ENCODE measurements at places on chromosomes 1 and 21.

- DNase-seq, result no peak
Measured at GRCh38 chr1:2932671-2933350, 88.5 kb upstream of the ACTRT2 start.

DNA sequence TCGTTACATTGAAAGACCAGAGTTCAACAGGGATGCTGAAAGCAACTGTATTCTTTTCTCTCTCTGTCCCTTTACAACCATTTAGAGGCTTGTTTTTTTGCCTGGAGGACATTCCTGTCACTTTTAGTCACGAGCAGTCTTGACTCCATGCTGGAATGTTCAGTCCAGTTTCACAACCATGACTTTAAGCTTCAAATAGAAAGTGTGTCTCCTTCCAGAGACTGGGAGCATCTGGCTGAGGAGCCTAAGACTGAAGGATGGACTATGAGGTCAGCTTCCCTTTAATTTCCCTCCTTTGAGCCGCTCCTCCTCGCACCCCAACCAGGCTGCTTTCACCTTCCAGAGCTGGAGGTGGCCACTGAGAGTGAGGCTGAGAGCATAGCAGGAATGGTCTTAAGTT, 10.5 kb upstream of the RYR2 start:
- DNase-seq, result peak; percentile 78

- no peak for DNase-seq
Measured at GRCh38 chr1:54934869-54935268, 45.6 kb upstream of the TMEM61 start.

GRCh38 chr1:163250382-163250974, 47.8 kb upstream of the RGS5 start:
- DNase-seq, result no peak

- DNase-seq, result no peak
Measured at GRCh38 chr1:238264951-238265350, 374.2 kb upstream of the ZP4 start.

DNA sequence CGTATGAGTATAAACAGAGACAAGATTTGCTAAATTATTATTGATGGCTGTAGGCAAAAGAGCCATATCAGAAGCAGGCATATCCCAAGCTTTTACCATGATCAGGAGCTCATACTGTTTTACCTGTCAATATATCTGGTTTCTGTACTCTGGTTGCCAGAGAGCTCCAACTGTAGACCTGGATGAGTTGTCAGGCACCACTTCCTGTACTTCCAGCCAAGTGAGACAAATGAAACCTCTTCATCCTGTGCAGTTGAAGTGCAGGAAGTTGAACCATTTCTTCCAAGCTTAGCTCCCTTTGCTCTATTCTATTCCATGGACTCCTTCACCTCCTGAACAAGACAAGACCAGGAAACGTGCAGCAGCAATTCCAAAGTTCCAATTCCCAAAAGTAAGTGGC, 115.6 kb downstream of the ZNF281 start:
- DNase-seq, result no peak

DNA sequence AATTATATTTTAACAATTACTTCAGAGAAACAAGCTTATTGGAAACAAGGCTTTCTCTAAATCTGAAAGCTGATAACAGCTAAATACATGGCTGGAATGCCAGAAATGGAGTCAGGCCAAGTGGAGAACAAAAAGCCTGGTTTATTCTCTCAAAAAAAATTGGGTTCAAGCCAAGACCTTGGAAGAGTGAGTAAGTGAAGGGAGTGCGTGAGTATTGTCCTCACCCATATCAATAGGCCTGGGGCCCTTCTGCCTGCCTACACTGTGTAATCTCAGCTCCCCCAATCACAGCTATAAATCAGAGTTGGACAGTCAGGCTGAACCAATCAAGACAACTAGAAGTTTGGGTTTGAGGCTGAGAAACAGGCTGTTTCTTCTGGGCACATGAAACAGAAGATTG, 7.4 kb downstream of the KYAT3 start:
- DNase-seq, result peak; percentile 53

DNA sequence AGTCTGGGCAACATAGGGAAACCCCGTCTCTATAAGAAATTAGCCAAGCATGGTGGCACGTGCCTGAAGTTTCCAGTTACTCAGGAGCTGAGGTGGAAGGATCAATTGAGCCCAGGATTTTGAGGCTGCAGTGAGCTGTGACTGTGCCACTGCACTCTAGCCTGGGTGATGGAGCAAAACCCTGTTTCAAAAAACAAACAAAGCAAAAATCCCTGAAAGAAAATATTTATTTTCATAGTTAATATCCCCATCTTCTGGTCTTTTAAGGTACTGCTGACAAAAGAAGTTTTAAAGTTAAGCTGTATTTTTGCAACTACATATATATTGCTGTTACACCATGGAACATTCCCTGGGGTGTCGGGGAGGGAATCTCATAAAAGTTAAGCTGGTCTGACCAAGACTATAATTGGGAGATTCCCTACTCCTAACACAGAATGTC, 26.0 kb downstream of the VAMP4 start:
- peak; percentile 59 for DNase-seq

- DNase-seq, result no peak
Measured at GRCh38 chr1:43021547-43022474, 63.1 kb upstream of the SLC2A1 start.

GRCh38 chr1:7785108-7785507, 1.0 kb downstream of the PER3 start:
- DNase-seq, result no peak

DNA sequence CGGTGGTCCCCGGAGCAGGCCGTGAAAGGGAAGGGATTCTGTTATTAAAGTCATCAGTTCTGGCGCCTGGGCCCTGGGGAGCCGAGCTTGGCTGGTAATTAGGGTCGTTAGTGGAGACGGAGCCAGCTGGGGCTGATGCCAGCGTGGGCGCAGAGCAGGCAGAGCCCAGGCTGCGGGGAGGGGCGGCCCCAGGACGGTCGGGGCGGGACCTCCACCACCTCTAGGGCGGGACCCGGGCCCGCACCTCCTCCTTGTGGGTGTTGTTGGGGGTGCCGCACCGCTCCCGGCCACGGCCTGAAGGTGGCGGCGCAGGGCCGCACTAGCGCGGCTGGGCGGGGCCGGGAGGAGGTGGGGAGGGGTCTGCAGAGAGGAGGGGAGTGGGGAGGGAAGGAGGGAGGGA, 470.6 kb downstream of the PTPRU start:
- DNase-seq, result no peak

DNA sequence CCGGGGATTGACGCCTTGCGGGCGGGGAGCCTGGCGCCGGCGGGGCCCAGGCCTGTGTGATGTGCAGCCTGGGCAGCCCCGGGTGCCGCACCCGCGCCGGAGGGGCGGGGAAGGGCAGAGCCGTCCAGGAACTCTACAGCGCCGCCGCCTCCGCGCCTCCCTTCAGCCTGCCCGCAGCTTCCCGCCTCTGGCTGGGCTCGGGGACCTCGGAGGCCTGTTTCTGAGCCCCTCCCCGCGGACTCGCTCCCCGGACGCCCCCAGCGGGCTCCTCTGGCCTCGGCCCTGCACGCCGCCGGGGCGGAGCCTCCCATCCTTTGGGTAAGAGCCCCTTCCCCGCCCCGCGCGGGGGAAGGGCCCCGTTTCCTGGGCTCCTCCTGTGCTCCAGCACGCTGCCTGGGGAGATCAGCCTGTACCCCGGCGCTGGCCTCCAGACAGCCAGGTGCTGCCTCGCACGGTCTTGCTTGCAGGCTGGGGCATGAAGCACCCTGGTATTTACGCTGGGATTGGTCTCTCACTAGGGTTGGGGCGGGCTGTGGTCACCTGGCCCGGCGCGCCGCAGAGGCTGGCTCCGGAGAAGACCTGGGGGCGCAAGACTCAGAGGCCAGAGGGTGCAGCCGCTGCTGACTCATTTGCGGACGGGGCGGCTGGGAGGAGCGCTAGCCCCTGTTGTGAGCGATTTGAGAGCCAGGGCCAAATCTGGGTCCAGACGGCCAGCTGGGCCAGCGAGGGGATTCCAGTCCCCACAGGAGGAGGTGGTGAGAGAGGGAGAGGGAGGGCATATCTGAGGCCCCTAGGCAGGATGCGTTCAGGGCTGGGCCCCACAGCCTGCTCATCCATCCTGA, 5.7 kb upstream of the ACOT11 start:
- peak; percentile 75 for DNase-seq

GRCh38 chr1:89133747-89134146, 7.8 kb upstream of the GBP2 start:
- no peak for DNase-seq

GRCh38 chr1:172184506-172185191, 235.8 kb upstream of the C1orf105 start:
- DNase-seq, result no peak

DNA sequence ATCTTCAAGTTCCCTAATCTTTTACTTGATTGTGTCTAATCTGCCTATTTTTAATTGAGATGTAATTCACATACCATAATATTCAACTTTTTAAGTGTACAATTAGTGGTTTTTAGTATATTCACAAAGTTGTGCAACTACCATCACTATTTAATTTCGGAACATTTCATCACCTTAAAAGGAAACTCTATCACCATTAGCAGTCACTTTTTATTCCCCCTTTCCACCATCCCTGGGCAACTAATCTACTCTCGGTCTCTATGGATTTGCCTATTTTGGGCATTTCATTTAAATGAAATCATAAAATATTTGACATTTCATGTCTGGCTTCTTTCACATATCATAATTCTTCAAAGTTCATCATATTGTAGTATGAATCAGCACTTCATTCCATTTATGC, 30.6 kb upstream of the HYI start:
- DNase-seq, result no peak

GRCh38 chr1:240362826-240363225, 249.1 kb downstream of the GREM2 start:
- no peak for DNase-seq

DNA sequence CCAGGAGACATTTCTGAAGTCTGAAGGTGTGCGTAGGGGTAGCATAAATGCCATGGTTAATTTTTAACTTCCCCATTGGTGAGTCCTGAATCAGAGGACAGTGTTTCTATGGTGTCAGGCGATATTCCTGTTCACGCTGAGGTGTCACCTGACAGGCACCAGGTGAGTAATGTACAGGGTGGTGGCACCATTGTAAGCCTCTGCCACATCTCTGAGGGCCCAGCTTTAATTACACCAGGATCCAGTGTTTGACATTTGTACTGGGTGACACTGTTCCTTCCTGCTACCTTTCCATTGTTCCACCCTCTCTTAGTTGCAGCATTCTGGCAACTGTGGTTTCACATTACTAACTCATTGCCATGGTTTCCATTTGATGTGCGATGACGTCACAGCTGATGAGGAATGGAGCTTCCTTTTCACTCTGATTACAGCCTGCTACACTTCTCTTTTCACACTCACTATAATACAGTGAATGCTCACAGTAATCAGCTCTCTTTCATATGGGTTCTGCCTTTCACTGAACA, 40.6 kb upstream of the MARK1 start:
- DNase-seq, result peak; percentile 19

GRCh38 chr1:7929637-7930036, 11.0 kb downstream of the TNFRSF9 start:
- no peak for DNase-seq

- DNase-seq, result peak; percentile 85
Measured at GRCh38 chr1:19758227-19758830, 41.4 kb downstream of the TMCO4 start.

GRCh38 chr1:18934205-18935000, 22.1 kb downstream of the IFFO2 start:
- DNase-seq, result no peak

DNA sequence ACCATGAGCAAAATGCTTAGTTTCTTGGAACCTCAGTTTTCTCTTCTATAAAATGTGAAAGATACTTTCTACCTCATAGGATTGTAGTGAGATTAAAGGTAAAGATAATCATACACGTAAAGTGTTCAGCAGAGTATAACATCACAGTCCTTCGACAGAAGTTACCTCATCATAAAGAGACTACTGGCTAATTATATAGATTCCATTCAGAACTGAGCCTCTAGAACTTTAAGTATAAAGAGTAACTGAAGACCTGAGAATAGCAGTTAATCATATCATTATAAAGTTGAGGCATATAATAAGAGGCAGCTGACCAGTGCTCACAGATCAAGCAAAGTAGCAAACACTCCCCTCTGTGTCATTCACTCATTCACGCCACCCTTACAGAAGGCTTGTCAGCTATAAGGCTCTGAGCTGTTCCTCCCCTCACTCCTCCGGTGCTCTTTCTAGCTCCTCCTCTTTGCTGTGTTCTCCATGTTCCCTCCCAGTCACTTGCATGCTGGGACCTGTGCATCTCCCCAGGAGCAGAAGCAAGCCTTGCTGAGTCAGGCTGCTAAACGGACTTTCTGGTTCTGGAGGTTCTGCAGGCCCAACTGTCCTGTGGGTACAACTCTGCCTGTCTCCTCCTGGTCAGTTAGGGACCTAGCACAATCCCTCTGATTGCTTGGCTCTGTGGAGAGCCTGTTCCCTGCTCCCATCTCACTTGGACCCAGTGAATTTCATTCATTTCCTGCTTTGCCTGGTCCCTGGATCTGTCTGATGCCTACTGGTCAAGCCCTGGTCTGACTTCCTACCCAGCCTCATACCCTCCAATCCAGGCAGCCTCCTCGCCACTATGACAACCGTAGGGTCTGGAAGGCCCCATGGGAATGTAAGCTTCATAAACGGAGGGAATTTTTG, 28.3 kb upstream of the LY9 start:
- no peak for DNase-seq

DNA sequence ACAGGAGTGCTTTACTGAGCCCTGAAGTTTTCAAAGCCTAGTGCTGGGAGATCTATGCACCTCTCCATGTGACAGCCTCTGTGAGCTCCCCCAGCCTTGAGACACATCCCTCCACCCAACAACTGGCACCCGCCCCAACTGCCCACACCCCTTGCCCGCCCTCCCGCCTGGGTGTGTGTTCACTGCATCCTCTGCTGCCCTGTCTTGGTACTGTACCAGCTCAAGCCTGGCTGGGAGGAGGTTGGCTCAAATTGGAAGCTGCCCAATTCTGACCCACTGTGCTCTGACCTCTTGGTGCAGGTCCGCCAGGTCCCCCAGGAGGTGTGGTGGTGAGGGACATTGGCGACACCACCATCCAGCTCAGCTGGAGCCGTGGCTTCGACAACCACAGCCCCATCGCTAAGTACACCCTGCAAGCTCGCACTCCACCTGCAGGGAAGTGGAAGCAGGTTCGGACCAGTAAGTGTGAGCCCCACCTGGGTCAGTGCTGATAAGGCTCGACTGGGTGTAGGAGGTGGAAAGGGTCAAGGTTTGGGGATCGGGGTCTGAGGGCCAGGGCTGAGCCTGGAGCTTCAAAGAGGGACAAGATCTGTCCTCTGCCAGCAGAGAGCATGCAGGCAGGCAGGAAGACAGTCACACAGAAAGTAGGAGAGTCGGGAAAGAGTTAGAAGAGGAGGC, 18.0 kb downstream of the TMEM81 start:
- DNase-seq, result no peak

DNA sequence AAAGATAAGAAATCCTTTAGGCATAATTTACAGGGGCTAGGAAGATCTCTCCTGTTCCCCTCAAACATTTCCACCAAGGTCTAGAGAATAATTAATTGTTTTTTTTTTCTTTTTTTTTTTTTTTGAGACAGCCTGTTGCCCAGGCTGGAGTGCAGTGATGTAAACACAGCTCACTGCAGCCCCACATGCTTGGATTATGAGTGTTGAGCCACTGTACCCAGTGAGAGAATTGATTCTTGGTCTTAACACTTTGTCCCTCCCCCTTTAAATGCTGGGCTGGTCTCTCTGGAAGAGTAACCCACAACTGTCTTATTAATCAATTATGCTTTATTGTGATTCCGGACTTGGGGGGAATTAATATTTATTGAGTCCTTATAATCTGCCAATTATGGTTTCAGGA, 33.4 kb downstream of the ATF3 start:
- no peak for DNase-seq

GRCh38 chr1:208513799-208514198, 269.6 kb upstream of the PLXNA2 start:
- DNase-seq, result no peak

Measured in trophoblast cell (in vitro differentiated cells and primary cell).